Stimulated activated CD8-positive, alpha-beta memory T cell treated with anti-CD3 and anti-CD28 coated beads, Interleukin-4, amount 100 ng/mL, for 48 hours (primary cell): ENCODE measurements at places on chromosomes 2 and 18.
A peak's percentile ranks its signal among the peaks of the same experiment; 100 is the strongest.

DNA sequence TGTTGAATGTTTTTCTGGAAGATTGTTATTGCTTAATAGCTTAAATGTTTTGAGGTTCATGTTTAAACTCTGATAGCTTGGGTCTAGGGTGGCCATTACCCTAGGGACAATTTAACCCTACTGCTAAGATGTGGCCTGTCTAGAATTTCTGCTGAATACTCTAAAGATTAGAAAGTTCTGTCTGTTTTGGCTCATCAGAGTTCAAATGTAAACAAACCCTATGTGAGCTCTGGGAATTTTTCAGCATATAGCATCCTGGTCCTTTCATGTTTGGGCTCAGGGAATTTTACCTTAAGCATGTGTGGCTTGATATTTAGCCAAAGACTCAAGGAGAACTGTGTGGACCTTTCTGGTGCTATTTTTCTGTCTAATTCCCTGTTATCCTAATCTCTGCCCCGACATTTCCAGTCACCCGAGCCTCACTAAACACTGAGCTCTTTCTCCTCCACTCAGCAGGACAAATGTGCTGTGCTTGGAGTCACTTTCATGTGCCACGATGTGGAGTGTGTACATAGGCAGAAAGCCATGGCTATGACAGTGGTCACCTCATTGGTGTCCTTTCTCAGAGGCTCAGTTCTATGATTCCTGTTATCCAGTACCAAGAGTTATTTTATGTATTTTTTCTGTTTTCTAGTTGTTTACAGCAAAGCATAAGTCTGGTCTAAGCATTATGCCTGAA, 492.5 kb upstream of the SPHKAP start:
- no peak for DNase-seq

DNA sequence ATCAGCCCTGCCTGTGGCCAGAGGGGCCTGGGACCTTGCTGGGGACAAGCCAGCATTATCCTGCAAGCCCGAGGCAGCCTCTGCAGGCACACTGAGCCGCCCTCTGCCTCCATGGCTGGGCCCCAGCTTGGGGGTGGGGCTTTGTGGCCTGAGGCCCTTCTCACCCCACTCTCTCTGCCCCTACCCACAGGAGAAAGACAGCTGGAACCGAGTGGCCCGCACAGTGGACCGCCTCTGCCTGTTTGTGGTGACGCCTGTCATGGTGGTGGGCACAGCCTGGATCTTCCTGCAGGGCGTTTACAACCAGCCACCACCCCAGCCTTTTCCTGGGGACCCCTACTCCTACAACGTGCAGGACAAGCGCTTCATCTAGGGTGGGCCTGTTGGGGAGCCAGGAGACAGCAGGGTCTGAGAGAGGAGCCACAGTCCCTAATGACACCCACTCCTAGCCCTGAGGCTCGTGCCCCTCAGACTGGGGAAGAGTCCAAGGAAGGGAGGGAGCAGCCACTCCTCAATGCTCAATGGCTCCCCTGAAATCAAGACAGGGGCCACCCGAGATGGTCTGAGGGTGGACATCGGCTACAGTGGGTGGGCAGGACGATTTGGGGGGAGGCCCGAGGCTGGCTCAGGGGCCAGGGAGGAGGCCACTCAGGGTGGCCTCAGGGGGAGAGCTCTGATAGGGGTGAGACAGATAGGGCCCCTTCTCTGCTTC, 4.4 kb upstream of the CHRNG start:
- DNase-seq: no peak

GRCh38 chr18:46294751-46295150, 190.6 kb downstream of the HAUS1 start:
- DNase-seq: no peak

- peak; percentile 89 for DNase-seq
Measured at GRCh38 chr2:42102024-42102590, 54.3 kb downstream of the PKDCC start.

DNA sequence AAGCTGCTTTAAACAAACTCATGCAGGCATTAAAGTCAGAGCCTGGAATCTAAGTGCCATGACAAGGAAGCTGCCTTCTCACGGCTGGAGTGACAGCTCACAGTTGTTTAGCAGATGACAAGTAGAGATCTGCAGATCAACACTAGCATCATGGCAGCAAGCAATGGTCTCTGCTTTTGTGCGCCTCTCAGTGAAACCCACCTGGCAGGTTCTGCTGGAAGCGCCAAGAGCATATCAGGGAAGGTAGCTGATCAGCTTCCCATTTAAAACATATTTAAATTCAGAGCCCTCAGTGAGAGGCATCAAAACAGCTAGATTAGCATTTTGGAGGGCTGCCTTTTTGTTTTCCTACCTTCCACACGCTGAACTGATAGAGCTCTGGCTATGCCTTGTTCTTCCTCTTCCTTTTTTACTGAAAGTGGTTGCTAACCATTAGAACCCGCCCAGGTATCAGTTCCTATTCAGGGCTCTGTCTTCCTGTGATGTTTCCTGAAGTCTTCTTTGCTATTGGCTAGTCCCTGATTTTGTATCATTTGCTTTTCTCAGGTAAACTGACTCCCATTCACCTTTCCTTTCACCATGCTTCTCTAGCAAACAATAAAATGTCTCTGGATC, 70.8 kb downstream of the TMEM200C start:
- no peak for DNase-seq

DNA sequence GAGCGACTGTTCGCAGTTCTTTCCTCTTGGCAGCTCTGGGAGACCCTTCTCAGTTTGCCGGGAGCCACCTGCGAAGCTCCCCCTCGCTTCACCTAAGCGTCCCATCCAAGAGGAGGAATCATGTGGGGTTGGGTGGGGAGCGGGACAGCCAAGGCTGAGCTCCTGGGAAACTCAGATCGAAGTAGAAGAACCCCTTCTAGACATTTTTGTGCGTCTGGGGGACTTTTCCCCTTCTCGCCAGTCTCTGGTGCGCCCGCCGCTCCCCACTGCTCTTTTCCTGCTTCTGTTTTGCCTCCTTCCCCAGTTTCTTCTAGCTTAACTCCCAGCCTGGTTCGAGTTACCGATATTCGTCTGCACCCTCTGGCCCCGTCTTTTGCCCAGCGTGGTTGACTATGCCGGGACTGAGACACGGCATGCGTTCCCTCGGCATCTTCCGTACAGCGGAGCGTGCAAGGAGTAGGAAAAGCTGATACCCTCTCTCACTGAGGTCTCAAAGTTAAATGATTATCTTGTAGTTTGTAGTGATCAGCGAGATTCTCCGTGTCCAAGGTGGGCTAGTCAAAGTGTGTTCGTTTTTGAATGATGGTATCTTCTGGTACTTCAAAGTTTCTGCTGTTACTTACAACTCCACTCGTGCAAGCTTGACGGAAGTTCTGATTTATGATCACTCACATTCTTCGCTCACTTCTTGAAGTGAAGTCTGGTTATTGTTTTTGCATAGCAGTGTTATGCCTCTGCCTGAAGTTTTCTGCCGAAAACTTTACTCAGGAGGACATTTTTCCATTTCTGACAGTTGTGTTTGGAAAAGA, 664 bp downstream of the CAMKMT start:
- peak; percentile 63 for DNase-seq

DNA sequence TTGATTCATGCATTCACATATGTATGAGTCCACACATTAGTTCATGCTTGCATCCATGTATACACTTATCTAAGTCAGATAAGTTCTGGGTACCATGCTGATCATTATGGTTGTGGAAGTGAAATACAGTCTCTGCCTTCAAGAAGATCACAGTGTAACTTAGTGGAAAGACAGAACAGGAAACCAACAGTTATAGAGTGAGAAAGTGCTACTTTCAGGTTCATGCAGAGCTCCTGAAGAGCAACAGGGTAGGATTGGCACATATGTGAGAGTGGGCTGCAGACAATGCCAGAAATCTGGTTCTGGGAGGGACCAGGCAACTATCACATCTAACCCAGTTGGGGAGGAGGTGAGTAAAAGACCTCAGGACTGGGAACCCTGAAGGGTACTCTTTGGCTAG, 35.4 kb upstream of the PGAP1 start:
- no peak for DNase-seq

DNA sequence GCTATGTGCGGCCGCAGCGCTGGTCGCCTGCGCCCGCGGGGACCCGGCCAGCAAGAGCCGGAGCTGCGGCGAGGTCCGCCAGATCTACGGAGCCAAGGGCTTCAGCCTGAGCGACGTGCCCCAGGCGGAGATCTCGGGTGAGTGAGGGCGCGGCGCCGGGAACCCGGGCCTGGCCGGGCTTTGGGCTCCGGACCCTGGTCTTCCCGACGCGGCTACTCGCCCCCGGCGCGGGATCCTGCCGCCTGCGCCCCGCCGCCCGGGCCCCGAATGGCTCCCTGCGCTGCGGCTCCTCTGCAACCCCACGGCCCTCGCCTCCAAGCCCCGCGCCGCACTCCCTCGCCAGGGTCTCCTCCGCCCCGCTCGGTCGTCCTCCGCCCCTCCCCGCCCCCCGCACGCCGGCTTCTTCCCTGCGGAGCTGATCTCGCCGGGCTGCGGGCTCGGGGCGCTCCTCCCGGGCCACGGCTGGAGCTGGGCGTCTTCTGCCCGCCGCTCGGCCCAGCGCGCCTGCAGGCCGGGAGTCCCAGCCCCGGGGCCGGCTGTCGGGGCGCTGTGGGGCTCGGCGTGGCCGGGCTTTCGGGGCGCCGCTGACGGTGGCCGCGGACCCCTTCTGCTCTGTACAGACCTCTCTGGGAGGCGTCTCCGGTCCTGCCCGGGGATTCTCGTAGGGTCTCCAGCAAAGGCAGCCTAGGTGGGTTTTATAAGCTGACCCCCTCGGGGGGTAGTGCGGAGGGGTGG, 652 bp downstream of the GPC1 start:
- DNase-seq: no peak

DNA sequence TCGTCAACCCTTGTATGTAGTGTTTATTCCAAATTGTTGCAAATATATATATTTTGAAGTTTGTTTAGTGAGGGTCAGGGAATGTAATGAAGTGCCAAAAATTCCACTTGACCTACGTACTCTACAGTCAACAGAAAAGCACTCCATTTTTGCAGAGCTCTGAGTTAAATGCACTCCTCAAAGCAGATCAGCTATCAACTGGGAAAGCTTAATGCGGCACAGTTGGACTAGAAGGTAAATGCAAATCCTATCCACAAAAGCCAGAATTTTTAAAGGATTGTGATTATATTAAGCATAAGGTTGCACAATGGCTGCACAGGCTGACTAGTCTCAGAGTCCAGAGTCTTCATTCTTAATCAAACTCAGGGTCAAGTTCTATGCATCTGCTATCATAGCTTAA, 577.1 kb downstream of the ARHGAP15 start:
- no peak for DNase-seq

DNA sequence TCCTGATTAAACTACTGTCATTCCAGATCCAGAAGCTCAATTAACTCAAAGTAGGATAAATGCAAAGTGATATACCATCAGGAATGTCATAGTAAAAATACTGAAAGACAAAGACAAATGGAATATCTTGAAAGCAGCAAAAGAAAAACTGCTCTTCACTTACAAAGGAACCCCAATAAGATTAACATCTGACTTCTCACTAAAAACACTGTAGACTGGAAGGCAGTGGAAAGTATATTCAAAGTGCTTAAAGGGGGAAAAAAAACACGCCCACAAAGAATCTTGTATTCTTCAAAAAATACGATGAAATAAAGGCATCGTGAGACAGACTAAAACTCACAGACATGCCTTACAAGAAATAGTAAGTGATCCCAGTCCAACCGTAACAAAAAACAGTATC, 195.7 kb downstream of the DOK6 start:
- no peak for DNase-seq

DNA sequence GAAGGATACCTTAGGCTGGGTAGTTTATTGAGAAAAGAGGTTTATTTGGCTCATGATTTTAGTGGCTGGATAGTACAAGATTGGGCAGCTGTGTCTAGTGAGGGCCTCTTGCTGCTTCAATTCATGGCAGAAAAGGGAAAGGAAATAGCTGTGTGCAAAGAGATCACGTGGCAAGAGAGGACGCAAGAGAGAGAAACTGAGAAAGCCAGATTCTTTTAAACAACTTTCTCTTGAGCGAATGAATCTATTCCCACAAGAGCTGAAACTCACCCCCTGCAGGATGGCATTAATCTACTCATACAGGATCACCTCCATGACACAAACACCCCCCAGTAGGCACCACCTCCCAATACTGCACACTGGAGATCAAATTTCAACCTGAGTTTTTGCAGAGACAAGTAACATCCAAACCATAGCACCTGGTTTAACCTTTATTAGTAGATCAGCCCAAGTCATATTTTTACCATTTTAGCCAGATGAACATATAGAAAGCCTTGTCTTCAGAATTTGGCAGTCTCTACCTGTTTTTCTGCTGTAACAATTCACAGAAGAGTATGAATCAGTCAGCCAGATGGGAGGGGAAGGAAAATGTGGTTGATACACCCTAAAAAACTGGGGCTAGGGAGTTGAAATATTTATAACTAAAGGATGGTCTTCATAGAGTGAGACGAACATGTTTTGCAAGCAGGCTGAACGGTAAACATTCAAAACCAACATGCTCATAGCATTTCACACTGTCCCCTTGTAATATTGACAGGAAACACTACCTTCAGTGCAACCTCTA, 73.9 kb upstream of the NCKAP5 start:
- no peak for DNase-seq

DNA sequence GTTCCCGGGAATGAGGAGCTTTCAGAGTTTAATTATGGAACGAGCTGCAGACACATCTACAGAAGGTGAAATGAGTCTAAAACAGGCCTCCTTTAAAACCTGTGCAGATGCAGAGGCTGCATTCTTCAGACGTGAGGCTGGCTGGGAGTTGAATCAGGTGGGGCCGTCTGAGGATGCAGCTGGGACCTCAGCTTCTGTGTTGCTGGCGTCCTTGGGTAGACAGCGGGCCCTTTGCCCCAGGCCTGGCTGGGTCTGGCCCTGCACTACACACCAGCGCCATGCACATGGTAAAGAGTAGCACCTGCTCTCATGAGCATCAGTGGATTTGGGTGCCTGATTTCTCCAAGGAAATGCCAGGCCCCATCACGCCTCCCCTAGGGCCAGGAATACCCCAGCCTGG, 67.3 kb downstream of the TMEM18 start:
- peak; percentile 4 for DNase-seq

GRCh38 chr2:224847961-224848850, 132.0 kb upstream of the CCDC195 start:
- no peak for DNase-seq

DNA sequence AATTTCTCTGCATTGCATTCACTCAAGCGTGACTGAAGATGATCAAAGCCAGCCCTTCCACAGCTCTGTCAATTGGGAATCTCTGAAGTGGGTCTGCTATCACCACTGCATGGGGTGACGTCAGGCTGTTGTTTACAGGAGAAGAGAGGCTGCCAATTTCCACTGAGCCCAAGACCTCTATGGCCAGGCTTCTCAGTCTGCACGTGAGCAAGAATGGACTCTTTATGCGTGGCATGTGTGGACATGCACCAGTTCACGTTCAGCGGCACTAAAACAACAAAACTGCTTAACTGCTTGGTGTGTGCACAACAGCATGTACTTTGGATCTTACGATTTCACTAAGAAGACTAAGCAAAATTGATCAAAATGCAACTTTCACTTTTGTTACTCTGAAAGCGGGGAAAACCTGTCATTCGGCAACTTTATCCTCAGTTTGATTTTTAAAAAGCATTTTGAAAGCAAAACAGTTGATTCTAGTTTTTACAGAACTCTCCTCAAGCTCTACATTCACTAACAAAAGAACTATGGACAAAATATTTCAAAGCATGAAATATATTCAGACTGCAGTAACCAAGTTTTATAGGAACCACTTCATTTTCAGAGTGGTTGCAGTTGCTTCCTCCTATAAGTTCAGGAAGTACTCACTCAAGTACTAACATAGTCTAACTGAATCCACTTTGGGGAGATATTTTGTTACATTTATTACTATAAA, 77.0 kb upstream of the SERTAD2 start:
- DNase-seq: peak; percentile 52

GRCh38 chr2:44572196-44572900, 210.6 kb downstream of the CAMKMT start:
- DNase-seq: no peak

- DNase-seq: peak; percentile 37
Measured at GRCh38 chr2:97951155-97951680, 44.5 kb downstream of the TMEM131 start.
